Stimulated activated CD8-positive, alpha-beta memory T cell treated with anti-CD3 and anti-CD28 coated beads, Interleukin-12 subunit alpha, Interleukin-12 subunit beta, amount 100 ng/mL, for 4 hours (primary cell): ENCODE measurements at places on chromosomes 5 and 9.
A peak's percentile ranks its signal among the peaks of the same experiment; 100 is the strongest.

DNA sequence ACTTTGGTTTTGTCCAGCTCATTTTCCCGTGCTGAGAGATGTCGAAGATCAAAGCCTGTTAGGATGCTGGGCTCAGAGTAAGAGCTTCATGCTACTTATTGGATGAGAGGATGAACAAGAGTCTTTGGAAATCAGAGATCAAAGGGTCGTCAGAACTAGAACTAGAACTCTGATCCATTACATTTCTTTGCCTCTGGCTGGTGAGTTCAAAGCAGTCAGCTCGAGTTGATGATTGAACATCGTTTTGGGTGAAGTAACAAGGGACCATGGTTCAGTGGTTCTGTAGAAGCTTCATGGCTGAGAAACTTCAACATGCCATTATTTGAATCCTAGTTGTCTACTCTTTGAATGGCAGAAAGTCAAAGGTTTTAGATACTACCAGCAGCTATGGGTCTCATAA lies 320.3 kb downstream of the ARHGEF28 start:
- DNase-seq = no peak

GRCh38 chr9:122095010-122095767 lies 2.1 kb upstream of the TTLL11 start:
- DNase-seq = peak; percentile 8

DNA sequence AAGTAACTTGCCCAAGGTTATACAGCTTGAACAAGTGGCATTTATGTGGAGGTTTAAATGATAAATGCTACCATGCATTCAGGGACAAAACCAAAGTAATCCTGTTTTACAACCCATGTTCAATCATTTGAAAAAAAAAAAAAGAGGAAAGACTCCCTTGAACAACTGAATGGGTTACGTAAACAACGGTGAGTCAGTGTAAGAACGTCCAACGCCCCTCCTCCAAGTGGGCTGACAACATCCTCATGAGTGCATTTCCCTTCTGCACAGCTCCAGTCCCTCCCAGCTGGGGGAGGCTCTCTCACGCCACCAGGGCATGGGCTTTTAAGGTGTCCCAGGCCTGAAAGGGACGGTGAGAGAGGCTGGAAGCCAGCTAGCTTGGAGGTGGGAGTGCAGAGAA lies 90.0 kb downstream of the PRRT1B start:
- DNase-seq = peak; percentile 56

DNA sequence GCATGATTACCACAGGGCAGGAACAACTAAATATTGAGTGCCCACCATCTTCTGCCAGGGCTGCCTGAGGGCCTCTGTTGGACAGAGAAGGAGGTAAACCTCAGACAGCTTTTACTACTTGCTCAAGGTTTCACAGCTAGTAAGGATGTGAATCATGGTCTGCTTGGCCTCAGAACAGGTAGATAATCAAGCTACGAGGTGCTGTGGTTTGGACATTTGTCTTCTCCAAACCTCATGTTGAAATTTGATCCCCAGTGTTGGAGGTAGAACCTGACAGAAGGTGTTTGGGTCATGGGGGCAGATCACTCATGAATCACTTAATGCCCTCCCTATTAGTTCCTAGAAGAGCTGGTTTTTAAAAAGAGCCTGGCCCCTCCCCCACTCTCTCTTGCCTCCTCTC lies 541.2 kb upstream of the TRPC7 start:
- no peak for DNase-seq
